ENCODE measurements at places on chromosomes 4 and X.

GRCh38 chr4:78880874-78881492 lies 58.3 kb downstream of the PAQR3 start:
- DNase-seq, result no peak

DNA sequence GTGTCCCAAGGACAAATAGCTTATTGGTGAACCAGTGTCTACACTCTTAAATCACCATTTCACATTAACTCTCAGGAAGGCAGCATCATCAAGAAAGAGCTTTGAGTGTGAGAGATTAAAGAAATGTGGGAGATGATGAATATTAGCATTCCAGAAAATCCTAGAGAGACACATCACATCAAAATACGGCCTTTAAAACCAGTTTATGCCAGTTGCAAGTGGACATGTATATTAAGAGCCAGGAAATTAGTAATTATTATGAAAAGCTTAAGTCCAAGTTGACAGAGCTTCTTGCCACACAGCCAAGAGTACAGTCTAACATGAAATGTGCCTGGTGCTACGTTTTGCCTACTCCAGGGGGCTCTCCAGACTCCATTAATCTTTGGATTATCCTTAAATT lies 503.0 kb upstream of the BOD1L1 start:
- no peak for DNase-seq

DNA sequence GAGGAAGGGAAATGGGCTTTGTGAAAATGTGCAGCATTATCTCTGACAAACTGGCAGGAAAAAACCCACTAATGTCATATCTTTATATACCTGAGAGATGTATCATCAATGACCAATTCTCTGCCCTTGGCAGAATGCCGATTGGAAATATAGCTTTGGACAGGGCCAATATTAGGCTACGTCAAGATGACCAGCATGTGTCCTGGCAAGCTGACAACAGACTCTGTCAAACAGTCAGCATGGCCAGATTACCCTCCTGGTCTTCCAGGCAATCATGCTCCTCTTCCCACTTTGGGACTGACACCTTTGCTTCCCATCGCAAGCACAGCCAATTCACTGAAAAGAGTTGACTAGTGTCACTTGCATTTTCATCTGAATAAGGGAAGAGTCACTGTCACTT lies 57.0 kb downstream of the SORBS2 start:
- no peak for DNase-seq

GRCh38 chr4:184548316-184548647 lies 73.9 kb upstream of the IRF2 start:
- DNase-seq, result no peak

GRCh38 chr4:38371391-38371851 lies 292.6 kb upstream of the KLF3 start:
- no peak for DNase-seq

DNA sequence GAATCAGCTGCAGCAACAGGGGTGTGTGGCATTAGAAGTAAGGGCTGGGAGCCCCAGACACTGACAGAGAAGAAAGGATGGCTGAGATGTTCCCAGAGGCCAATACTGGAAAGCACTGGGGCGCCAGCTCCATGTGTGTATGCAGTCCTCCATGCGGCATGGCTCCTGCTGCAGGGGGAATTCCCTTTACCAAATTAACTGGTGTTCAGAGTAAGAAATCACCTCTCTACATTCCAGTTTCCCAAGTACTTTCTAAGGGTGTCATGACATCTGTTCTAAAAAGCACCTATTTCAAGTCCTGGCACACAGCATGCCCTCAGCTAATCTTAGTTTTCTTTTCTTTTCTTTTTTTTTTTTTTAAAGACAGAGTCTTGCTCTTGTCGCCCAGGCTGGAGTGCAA lies 98.0 kb downstream of the MAML3 start:
- no peak for DNase-seq

- no peak for DNase-seq
Observed at GRCh38 chr4:128862608-128863311, 53.3 kb downstream of the JADE1 start.

GRCh38 chrX:44178274-44179053 lies 165.0 kb downstream of the EFHC2 start:
- DNase-seq, result no peak

DNA sequence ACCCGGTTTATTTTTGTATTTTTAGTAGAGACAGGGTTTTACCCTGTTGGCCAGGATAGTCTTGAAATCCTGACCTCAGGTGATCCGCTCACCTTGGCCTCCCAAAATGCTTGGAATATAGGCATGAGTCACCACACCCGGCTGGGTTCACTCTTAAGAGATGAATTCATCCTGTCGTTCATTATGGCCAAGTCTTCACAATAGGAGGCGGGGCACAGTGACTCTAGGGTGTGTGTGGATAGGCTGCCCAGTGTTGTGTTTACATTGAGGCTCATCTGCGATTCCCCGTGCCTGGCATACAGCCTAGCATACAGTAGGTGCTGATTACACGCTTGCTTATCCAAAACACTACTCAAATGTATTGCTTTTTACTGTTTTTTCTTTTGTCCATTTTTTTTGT lies 41.3 kb upstream of the IGFBP7 start:
- DNase-seq, result no peak

GRCh38 chr4:89868276-89868675 lies 26.4 kb upstream of the MMRN1 start:
- DNase-seq, result no peak

GRCh38 chrX:123170546-123170945 lies 13.5 kb upstream of the GRIA3 start:
- no peak for DNase-seq

DNA sequence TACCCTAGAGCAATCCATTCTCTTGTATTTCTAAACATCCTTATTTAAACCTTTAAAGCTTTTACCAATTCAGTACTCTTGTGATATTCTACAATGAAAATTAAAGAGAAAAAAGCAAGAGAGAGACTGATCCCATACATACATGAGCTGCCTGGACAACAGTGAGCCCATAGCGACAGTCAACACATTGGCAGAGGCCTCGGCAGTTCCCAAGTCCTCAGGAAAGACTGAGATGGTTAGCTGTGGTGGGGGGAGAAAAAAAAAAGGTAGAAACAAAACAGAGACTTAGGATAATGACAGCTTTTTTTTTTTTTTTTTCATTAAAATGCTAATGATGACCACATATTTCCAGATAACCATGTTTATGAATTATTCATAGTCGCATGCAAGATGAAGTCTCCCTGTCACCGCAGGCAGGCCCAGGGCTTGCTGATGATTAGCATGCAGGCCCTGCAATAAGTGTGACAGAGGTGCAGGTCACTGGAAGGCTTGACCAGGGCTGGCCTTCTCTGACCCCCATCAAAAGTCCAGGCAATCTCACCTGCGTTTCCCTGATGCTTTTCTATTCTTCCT lies 148.8 kb downstream of the APBB2 start:
- DNase-seq, result no peak

DNA sequence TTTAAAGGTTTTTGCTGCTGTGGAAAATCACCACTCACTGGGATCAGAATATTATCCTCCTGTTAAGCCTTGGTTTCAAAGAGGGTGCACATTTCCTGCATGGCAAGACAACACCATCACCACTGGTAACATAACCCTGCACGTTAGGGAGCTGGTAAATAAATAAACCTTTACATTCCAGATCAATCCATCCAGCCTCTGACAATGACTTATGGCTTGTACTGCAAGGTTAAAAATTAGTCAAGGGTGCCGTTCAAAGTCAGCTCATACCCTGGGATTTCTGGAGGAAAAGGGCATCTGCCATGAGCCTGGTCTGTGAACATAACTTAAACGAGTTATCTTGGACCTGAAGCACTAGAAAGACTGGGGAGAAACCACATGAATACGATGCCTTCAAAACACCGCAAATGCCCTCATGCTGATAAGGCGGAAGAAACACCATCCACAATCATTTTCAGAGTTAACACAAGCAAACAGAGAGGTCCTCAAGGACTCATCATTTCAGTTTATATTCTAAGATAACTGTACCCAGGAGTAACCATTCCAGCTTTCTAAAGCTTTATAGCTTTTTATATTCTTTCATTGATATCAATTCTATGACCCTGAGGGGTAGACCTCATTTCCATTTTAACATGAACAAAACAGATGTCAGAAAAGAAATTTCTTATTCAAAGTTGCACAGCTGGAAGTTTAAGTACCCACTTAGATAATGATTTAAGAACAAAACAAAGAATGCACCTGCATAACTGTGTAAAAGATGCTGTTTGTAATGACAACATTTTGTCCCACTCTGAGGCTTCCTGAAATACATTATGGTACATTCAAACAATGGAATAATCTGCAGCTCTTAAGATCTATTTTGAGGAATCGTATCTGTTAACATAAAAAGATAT lies 103.1 kb downstream of the NPNT start:
- DNase-seq, result no peak

GRCh38 chr4:31362756-31363155 lies 642.6 kb downstream of the PCDH7 start:
- DNase-seq, result no peak

- no peak for DNase-seq
Observed at GRCh38 chrX:1870421-1870820, 255.6 kb downstream of the ASMT start.

DNA sequence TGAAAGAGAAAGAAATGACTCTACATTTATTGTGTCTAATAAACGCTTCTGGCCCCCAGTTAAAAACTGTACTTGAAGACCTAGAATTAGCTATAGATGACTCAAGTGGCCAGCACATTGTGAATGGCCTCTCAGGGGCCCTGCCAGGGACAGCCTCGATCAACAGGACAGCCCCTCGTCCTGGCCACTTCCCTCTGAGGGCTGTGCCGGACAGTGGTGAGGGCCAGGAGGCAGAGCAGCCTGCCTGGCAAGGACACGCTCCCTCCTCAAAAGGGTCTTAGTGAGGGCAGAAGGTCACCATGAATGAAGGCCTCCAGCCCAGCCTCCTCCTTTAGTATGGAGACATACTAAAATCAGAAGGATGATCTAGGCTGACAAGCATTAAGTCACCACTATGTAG lies 16.5 kb downstream of the RNF212 start:
- no peak for DNase-seq

- DNase-seq, result no peak
Observed at GRCh38 chrX:57607295-57608187, 15.7 kb downstream of the ZXDB start.

DNA sequence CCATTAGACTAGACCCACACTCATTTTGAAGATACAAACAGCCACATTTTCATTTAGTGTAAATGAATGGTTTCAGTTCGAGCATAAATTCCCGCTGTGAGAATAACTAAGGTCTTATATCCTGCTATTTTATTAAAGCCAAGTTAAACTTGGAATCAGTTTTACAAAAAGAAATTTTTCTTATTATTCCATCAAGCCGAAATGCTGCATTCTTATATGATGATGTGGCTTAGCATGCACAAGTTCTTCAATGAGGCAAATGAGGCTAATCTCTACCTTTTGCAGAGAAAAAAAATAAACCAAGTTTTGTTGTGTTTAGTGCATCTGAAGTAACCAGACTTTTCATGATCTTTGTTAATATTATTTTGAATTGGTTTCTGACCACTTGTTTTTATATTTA lies 953.9 kb upstream of the PCDH10 start:
- DNase-seq, result no peak

- no peak for DNase-seq
Observed at GRCh38 chrX:140091125-140091886, 126.0 kb upstream of the CXorf66 start.

DNA sequence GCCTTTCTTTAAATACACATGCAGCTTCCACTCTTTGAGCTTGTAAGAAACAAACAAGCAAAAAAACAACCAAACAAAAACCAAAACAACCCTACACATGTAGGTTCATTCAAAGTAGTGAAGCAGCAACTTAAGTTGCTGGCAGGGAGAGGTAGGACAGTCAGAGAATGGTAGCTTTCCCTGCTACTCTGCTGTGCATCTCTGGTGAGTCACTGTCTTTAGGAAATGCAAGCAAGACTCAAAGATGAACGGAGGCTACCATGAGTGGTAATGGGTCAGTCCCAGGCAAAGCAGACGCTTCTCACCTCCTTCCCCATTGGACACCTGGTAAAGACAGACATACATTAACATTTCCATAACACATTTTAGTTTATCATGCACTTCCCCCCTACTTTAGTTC lies 43.2 kb downstream of the PGRMC2 start:
- no peak for DNase-seq

All from midbrain (tissue), 1 donor.